ENCODE measurements at places on chromosomes 6 and 20. TPM values are rescaled to one million over a fixed set of nuclear protein-coding genes. Genes with fewer than 3 reads are reported as not detected.

DNA sequence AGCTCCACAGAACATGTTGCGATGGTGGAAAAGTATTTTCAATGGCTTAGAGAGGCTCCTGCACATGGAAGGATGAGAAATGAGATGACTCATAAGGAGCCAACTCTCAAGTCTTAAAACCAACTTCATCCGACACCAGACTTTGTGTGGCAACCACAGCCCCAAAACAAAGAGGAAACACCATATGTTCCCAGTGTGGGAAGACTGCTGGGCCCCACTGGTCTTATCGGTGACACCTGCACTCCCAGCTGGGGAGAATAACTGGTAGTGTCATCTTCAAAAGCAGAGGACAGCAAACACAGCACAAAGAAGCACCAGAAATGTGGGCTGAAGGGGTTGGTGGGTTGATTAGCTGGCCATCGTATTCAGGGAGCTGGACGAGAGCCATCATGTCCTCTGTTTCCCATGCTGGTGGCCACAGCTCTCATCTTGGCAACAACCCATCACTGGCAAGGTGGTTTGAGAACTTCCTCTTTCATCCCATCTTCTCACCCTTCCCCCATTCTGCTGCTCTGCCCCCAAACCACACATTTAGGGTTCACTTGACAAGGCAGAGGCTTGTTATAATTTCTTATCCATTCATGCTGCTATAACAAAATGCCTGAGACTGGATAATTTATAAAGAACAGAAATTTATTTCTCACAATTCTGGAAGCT, 46.0 kb upstream of the TASP1 start:
- no peak for DNase-seq

The KIF6 gene
- total RNA-seq, result not detected

GRCh38 chr20:33862709-33863403, 51.7 kb downstream of the CHMP4B start:
- peak; percentile 63 for DNase-seq

DNA sequence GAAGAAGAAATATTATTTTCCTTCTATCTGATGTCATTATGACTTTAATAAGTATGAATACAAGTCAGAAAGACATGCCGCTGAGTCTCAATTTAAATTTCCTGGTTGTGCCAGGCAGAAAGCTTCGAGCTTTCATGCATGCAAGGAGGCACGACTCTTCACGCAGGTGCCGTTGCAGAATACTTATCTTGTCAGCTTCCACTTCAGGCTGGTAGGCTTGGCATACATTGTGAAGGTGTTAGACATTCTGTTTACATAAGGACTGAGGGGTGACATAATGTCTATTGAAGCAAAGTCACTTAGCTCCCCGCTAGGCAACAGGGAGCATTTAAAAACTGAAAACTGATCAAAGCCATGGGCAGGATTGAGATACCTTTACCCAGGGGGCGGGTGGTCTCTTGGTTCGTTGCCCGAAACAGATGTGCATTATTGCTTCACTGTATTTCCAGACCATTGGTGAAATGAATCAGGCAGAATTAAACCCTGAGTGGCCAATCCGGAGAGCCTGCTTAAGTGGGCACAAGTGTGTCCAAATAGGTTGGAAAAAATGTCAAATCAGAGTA, 16.4 kb downstream of the BMP6 start:
- no peak for DNase-seq

The RNF144B gene
- total RNA-seq, result 1.9 TPM

DNA sequence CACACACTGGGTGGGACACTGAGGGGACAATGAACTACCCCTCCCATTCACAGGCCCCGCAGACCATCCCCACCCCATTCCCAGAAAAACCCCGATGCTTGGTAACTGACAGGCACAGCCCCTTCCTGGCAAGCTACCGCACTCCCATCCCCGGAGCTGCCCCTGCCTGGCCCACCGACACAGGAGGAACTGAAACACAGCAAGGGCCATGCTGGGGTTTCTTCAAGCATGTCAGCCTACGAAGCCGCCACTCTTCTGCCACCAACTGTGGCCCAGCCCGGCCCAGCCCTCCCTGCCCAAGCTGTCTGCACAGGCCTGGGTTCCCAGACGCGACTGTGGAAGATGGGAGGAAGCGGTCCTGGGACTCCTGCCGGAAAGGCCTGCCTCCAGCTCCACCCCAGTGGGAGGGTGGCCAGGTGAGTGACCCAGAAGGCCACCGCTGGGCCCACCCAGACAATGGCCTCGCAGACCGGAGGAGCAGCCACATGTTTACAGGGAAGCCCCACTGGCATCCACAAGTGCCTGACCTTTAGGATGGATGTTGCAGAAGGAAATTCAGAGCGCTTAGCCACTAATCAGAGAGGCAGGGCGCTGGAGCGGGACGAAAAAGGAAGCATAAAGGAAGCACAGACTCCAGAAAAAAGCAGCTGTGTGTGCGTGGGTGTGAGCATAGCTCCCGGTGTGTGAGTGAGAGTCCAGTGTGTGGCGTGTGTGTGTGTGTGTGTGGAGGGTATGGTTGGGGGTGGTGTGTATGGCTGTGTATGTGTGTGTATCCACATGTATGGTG, 91.6 kb downstream of the PRND start:
- peak; percentile 40 for DNase-seq

DNA sequence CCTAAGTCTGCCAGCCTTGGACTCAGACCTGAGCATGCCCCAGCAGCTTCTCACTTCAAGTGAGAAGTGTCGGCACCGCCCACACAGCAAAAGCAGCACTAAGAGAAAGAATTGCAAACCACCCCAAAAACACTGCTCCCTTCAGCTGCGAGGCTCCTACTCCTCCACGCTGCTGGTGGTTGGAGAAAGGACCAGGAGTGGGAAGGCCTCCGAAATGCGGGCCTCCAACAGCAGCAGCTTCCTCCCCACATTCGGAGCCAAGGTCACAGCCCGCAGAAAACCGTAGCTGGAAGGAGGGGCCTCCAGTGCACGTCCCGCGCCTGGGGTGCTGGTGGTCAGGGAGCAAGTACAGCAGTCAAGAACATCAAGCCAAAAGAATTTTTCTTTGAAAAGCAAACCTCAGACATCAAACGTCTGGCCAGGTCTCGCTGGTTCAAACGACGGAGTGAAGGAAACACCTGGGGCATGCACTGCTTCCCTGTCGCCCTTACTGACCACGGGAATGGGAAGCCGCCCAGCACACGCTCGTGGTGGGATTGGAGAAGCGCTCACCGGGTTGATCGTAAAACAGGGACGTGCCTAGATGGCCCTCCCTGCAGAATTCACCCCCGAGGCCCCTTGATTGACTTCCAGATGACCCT, 185.6 kb upstream of the CST7 start:
- DNase-seq, result no peak

The MRPS18B gene
- 43.2 TPM for total RNA-seq

- DNase-seq, result no peak
These were observed 306.1 kb downstream of the QKI start for GRCh38 chr6:163720460-163721235.

- DNase-seq, result no peak
These were observed 162.2 kb downstream of the KCNQ5 start for GRCh38 chr6:72784071-72784470.

The WFDC10B gene
- total RNA-seq, result not detected

GRCh38 chr20:23602241-23602640, 3.5 kb downstream of the CST9 start:
- DNase-seq, result no peak

The EPB41L1 gene
- total RNA-seq, result not detected

DNA sequence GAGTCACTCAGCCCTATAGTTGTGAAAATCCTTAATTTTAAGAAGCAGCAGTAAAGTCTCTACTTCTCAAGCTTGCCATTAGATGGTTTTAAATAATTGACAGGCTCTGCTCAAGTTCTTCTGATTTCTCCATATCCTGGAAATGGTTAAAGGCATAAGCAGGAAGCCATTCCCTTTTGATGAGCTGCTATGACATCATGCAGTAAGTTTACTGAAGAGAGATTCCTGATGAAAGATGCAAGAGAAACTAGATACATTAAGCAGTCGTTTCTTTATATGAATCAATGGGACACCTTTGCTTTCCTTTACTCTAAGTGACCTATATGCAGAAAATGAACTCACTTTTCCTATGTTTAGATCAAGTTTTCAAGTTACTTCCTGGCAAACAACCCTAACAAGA, 9.8 kb downstream of the POPDC3 start:
- DNase-seq, result no peak

The ANKRD60 gene
- not detected for total RNA-seq

DNA sequence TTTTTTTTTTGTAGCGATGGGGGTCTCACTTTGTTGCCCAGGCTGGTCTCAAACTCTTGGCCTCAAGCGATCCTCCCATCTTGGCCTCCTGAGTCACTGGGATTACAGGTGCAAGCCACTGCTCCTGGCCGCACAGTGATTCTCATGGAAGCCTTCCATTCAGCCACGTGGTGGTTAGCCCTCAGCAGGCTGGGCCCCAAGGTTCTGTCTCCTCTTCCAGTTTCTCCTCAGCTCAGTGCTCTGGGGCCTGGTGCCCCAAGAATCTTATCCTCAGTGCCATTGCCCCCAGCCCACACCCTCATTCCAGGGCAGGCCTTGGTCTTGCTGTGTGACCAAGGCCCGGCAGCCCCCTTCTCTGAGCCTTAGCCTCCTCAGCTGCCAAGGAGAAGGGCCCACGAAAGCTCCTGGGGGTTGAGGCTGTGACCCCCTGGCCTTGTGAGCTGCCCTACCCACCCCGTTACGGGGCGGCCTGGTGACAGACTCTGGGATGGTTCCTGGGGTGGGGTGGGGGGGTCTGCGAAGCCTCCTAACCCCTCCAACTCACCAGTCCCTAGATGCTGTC, 16.4 kb downstream of the SRC start:
- DNase-seq, result no peak

- no peak for DNase-seq
These were observed 15.2 kb upstream of the KCNK15 start for GRCh38 chr20:44730441-44730840.

DNA sequence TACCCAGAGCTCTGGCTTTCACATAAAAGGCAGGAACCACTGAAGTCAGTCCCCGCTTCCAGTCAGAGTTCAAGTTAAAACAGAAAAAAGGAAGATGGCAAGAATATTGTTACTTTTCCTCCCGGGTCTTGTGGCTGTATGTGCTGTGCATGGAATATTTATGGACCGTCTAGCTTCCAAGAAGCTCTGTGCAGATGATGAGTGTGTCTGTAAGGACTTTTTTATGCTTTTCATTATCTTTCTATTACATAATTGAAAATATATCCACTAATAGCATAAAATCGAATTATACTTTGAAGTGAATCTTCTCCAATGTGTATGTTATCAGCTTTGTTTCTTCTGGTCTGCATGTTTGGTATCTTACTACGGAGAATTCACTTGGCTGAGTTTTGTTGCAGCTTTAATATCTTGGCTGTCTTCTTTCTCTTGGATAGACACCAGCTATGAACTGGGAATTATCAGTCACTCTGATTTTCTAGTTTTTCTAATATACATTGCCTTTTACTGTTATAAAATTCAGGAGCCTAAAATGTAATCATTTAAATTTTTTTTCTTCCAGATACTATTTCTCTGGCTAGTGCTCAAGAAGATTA, at the start of gene OTOR:
Gene OTOR (plus strand): TSS at position 51 of the 593 bp plus-strand sequence. CDS start 44 bp downstream, at position 95.
- no peak for DNase-seq

The PHF20 gene
- total RNA-seq, result 53.6 TPM

DNA sequence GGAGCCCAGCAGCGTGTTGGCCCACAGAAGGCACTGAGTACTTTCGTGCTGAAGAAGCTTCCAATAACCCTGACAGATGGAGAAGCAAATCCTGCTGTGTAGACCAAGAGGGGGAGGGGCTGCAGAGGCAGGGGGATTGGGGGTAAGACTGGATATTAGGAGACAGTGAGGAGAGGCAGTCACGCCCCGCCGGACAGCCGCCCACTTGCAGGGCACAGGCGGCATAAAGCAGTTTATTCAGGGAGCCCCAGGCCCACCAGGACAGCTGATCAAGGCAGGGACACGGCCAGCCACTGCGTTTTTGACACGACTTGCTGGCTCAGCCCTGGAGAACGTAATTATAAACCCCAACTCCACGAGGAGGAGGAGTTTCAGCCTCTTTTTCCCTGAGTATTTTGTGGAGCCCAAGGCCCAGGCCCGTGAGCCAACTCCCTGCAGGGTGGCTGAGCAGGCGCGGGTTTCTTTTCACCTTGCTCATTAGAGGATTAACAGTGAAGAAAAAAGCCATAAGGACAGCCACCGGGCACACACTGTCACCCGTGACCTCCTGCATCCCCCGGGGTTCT, 177.9 kb downstream of the TFAP2C start:
- no peak for DNase-seq

DNA sequence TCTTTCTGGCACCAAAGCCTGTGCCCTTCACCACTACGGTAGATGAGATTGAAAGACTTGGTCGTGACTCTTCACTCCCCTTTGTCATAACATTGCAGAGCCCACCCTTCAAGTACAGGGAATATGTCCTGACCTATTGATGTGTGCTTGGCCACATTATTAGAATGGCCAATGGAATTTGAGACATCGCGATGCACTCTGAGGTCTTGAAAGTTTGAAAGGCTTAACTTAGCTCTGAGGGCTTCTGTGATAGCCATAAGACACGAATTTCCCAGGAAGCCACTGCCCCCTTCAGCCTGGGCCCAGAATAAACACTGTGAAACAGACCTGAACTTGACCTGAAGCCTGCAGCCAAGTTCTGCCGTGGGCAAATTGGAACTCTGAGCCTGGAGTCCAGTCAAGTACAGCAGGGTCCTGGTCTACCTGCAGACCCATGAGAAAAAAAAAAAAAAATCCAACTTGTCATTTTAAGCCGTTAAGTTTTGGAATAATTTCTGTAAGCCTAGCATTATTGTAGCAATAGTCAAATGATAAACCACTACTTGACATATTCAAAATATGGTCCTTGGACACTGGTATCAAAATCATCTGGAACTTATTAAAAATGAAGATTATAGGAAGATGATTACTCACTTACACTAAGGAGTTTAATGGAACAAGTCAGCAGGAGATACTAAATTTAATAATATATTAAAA, 36.9 kb upstream of the TRAF3IP2 start:
- peak; percentile 68 for DNase-seq

GRCh38 chr6:141677598-141678211, 455.0 kb upstream of the GJE1 start:
- no peak for DNase-seq

The LCA5 gene
- total RNA-seq, result not detected

Measured in activated CD8-positive, alpha-beta T cell treated with anti-CD3 and anti-CD28 coated beads, Interleukin-2, amount 10 ng/mL, durations not matched to agents 7 days and 5 days (primary cell).